ENCODE measurements at places on chromosomes 5 and 9.

DNA sequence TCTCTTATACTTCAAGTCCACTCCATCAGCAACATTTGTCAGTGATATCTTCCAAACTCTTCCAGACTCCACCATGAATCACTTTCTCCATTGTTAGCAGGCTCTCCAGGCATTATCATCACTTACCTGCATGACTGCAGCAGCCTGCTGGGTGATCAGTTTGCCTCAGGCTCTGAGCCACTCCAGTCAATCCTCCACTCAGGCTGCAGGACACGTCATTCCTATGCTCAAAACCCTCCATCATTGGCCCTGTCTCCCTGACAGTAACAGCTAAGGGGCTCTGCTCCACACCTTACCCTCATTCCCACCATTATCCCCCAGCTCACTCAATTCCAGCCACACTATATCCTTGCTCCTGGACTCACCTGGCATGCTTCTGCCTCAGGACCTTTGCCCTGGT lies 10.7 kb downstream of the DIRAS2 start:
- no peak for DNase-seq

DNA sequence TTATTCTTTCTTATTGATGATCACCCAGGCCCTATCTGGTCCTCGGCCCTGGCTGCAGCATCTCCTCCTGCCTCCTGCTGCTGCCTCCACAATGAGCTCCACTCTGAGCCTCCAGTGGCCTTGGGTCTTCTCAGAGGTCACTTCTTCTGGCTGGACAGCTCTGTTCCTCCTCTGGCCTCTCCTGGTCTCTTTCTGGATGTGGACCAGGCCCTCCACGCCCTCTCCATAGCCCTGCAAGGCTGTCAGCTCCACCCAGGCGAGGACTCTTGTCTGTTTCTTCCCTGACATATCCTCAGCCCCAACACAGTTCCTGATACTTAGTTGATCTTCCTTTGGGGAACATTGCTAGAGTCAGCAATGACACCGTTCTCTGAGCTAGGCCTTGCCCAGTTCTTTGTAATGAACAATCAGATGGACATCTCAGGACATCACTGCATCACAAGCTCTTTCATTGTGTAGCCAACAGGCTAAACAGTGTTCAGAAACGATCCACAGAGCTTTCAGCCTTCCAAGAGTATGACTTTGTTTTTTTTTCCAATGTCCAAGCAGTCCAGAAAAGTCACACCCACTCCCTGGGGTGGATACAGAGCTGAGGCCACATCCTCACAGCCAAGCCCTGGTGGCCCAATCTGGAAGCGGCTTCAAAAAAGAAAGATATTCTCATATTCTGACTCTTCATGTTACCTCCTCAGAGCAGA lies 62.5 kb upstream of the DNAH5 start:
- no peak for DNase-seq

- DNase-seq: no peak
Measured at GRCh38 chr5:28580616-28581015, 1542.2 kb upstream of the CDH9 start.

DNA sequence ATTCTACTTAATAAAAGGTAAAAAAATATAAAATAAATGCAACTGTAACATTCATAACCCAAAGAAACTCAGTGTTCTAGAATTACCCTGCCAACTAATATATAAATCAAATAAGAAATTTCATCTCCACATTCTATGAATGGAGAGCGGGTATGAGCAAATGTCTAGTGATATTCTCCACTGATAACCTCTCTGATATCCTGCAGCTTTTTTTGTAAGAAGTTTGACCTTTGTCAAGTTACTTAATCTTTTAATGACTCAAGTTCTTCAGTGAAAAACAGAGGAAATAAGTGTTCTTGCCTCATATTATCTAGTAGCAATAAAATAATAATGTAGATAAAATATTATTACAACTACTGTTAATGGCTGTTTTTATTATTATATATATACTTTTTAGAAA lies 1275.6 kb upstream of the CDH9 start:
- DNase-seq: no peak

- no peak for DNase-seq
Measured at GRCh38 chr5:163489055-163489744, 16.2 kb upstream of the MAT2B start.

GRCh38 chr5:159933531-159934485 lies 17.5 kb downstream of the ADRA1B start:
- no peak for DNase-seq

GRCh38 chr5:120792477-120792876 lies 328.4 kb downstream of the PRR16 start:
- no peak for DNase-seq

- DNase-seq: no peak
Measured at GRCh38 chr9:76032038-76032796, 141.7 kb downstream of the PCSK5 start.

GRCh38 chr5:156456857-156457256 lies 129.9 kb downstream of the SGCD start:
- DNase-seq: no peak

- DNase-seq: peak; percentile 58
Measured at GRCh38 chr5:169805937-169806700, 169.0 kb downstream of the DOCK2 start.

DNA sequence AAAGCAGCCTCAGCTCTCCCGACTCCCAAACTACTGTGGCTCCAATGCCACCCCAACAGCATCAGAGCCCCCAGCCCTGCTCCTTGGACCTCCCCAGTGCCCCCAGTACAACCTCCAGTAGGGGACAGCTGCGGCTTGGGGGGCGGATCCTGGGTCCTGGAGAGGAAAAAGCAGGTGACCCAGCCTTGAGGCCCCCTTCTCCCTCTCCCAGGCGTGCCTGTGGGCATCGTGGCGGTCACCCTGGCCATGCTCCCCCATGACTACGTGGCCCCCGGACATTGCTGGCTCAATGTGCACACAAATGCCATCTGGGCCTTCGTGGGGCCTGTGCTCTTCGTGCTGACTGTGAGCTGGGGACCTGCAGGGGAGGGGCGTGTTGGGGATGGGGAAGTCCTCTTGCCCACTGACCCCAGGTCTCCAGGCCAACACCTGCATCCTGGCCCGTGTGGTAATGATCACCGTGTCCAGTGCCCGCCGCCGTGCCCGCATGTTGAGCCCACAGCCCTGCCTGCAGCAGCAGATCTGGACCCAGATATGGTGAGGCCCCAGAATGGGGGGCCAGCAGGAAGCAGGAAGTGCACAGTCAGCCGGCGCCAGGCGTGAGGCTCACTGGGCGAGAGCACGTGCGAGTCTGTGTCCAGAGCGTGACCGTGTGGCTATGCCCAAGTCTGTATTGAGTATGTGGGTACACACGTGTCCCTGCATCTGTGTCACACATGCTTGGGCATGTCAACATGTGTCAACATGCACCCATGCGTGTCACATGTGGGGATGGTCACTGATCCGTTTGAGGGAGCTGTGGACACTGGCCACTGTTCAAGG lies 19.0 kb downstream of the ADGRD2 start:
- DNase-seq: no peak

DNA sequence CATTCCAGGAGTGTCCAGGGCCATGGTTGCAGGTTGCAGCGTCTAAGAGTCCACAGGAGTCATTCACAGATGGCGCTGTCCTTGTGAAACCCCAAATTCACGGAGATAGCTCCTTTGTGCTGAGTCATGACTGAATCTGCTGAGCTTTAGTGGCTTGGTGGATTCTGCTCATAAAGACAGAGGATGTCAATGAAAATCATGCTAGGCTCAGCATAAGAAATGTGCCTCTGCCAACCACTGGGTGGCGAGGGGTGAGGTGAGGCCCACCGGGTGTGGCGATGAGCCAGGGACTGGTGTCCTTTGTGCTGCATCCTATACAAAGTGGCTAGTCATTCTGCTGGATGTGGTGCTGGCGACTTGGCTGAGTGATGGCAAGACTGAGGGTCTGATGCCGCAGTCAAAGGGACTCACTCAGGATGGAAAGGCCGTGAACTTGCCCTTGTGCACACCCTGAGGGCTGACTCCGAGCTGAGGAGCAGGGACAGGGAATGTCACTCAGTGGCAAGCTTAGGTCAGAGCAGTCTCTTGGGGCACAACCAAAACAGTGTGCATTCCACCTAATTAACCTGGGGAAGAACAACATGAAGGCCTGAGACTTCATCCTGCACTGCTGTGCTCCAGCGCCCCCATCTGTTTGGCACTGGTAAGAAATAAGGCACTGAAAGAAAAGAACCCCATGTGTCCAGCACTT lies 71.5 kb downstream of the DAP start:
- DNase-seq: no peak

GRCh38 chr9:32322622-32323021 lies 61.8 kb upstream of the ACO1 start:
- DNase-seq: no peak

DNA sequence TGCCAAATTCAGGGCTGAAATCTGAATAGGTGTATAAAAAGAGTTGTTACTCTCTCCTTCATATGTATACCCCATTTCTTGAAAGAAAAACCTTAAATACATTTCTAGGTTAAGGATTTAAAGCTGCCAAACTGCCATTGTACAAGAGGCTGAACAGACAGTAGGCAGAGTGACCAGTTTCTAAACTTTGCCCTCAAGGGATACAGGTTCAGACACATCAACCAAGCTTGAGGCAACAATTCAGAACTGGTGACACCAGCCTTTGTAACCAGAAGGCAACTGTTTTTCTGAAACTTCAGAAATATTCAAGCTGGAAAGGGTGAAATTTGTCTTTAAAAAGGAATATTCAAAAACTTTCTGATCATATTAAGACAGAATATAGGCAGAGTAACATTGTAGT lies 47.5 kb downstream of the FAM114A2 start:
- no peak for DNase-seq

DNA sequence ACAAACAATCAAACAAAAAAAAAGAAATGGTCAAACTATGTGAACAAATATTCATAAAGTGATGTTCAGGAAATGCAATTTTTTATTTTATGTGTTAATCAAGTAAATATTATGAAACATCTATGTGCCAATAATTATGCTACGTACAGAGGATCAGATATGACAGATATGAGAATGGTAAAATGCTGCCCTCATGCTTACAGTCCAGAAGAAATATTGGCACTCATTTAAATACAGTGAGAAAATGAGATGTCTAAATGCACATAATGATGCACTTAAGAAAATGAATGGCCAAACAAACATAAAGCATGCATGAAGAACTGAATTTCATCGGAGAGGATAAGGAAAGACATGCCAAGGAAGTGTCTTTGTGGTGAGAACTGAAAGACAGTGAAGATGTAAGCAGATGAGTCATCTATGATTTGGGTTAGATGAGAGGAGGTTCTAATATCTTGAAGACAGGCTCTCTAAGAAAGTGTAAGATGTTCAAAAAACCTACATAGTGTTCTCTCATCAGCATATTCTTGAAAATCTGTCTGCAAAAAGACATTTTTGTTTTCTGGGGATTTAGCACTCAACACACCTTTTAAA lies 1231.1 kb upstream of the ACO1 start:
- DNase-seq: no peak

DNA sequence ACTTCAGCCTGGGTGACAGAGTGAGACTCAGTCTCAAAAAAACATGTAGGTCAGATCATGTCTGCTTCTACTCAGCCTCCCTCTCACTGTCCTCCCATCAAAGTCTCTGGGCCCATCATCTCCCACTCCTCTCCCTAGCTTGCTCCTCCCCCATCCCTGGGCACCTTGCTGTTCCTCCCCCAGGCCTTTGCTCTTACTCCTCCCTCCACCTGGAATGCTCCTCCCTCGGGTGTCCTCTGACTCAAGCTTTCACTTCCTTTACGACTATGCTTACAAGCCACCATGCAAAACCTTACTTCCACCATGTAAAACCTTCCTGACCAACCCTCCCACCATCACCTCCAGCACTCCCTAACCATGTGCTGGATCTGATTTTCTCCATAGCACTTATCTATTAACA lies 51.5 kb downstream of the MTMR12 start:
- peak; percentile 45 for DNase-seq

- DNase-seq: no peak
Measured at GRCh38 chr9:118643118-118643517, 726.1 kb downstream of the BRINP1 start.

DNA sequence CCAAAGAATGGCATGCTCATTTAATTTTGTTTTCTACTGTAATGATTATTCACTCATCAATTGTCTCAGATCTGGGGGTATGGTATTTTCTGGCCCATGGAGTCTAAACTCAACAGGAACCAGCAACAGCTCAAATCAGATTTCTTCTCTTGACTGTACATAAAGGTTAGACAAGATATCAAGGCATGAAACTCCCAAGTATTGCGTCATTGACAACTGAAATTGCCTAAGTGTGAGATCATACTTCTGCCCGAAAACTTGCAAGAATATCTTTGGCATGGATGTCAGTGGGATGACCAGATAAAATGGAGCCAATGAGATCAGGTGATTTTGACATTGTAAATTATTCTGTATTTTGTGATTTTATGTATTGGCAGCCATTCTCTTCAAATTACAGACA lies 141.7 kb upstream of the STK32A start:
- no peak for DNase-seq

GRCh38 chr5:135951257-135951656 lies 3.5 kb downstream of the LECT2 start:
- no peak for DNase-seq

GRCh38 chr9:118192807-118193206 lies 488.6 kb downstream of the TLR4 start:
- no peak for DNase-seq

- no peak for DNase-seq
Measured at GRCh38 chr9:91809581-91810285, 140.3 kb downstream of the ROR2 start.

DNA sequence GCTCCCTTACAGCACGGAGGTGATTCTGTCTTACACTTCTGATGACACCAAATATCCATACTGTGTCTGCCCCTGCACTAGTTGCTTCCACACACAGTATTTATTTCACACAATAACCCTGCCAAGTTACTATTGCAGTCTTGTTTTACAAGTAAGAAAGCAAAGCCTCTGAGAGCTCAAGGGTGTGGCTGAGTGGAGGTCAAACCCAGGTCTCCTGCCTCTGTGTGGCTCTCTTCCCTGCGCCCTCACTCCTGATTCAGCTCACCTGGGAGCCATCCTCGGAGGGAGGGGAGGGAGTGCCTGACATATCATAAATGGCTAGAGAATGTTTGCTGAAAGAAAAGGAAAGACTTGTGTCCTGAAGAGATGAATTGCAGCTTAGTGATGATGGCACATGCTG lies 41.0 kb downstream of the MVB12B start:
- DNase-seq: no peak

DNA sequence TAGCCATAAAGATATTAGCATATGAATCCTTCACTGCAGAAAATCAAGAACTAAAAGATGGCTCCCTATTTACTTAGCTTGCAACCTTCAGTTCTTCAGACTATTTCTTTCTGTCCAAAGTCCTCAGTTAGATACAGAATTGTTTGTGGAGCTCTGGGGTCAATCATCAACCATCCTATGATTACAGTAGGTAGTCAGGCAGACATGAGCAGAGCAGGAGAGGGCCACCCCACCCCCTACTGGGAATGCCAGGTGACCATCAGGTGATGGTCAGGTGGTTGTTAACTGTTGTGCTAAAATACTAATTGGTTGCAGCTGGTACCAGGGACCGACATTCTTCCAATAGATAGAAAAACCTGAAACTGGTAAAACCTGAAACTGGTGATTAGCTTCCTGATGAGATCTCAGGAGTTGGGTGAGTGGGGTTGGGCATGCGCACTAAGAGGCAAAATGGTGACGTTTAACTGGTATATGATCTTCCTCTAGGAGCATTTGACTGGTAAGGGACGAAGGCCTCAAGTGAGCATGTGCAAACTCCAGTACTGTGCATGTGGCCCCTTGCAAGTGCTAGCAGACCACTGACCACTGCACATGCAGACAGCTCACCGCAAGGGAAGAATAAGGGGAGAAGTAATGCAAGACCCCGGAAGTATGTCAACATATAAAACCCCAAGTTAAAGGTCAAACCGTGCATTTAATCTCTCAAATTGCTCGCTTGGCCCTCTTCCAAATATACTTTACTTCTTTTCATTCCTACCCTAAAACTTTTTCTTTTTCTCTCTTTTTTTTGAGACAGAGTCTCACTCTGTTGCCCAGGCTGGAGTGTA lies 13.6 kb downstream of the C9orf57 start:
- DNase-seq: no peak

All from GM10248 (cell line).